ENCODE measurements at places on chromosomes 12 and 14.
A peak's percentile ranks its signal among the peaks of the same experiment; 100 is the strongest.

GRCh38 chr12:53523131-53523530 lies 15.8 kb upstream of the NPFF start:
- DNase-seq = no peak

- no peak for DNase-seq
Measured at GRCh38 chr12:102390068-102390467, 90.3 kb downstream of the IGF1 start.

DNA sequence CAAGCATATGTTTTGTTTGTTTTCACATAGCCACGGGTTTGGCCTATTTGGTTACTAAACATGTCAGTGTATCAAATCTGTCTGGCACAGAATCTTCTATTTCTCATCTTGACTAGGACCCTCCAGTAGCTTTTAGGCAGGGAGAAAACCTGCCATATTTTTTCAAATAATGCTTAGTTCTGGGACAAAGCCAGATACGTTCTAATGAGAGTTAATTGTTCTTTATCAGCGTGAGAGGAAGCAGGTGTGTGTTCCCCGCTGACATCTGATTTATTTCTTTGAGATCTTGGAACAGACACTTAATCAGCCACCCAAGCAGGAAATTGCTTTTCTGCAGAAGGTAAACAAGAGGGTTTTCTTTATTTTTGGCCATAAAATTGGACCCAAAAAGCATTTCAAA lies 54.8 kb downstream of the GOLGA5 start:
- no peak for DNase-seq

DNA sequence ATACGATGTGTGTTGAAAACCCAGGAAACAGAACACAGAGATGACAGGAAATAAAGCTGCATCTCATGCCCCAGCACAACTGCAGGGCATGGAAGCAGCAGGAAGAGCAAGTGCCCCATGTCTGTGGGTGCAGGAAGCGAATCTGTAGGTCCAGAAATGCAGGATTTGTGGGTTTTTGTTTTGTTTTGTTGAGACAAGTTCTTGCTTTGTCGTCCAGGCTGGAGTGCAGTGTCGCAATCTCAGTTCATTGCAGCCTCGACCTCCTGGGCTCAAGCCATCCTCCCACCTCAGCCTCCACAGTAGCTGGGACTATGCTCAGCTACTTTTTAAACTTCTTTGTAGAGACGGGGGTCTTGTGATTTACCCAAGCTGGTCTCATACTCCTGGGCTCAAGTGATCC lies 6.2 kb upstream of the RPS6KL1 start:
- no peak for DNase-seq

DNA sequence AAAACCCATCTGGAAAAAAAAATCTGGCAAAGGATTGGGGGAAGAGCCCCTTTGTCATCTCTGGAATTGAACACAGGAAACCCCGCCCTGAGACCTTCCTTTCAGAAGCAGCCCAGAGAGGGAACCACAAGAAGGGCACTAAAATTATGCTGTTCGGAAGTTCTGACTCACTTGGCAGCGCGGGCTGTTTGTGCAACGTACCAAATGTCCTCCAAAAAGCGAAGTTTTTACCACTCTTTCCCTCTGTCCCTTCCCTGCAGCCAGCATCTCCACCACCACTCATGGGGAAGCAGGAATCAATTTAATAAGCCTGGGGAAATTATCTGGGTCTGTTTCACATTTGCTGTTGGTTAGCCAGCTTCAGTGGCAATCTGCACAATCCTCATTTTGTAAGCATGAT lies 3.2 kb upstream of the SYNE3 start:
- peak; percentile 79 for DNase-seq

DNA sequence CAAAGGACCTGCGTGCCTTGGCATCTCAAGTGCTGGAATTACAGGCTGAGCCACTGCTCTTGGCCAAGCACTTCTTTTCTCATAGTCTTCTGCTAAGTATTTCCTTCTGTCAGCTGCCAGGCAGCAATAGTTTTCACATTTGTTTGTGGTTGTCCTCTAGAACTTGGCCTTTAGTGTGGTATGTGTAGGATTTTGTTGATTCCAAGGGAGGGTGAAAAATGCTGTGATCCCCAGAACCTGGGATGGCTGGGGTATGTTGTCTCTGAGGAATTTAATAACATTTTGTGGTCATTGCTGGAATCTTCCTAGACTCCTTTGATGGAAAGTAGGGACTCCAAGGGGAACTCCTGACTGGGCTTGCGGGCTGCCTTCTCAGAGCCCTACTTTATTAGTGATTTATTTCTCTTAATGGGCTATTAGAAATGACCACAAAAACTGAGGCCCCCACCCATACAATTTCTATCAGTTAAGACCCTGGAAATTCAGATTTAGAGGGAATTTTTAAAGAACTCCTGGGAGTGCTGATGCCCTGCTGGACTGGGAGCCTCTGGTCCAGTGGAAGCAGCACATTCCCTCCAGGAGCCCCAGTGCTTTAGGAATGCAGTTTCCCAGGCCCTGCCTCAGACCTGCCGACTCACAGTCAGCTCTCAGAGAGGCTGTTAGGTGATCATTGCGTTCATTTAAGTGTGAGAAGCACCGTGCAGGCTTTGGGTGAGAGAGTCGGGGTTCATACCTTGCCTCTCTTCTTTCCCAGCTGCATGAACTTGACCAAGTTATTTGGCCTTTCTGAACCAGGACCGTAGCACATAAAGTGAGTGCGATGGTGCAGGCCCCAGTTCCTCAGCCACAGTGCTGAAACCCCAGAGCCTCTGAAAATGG lies 22.7 kb downstream of the TRAF3 start:
- DNase-seq = peak; percentile 88

DNA sequence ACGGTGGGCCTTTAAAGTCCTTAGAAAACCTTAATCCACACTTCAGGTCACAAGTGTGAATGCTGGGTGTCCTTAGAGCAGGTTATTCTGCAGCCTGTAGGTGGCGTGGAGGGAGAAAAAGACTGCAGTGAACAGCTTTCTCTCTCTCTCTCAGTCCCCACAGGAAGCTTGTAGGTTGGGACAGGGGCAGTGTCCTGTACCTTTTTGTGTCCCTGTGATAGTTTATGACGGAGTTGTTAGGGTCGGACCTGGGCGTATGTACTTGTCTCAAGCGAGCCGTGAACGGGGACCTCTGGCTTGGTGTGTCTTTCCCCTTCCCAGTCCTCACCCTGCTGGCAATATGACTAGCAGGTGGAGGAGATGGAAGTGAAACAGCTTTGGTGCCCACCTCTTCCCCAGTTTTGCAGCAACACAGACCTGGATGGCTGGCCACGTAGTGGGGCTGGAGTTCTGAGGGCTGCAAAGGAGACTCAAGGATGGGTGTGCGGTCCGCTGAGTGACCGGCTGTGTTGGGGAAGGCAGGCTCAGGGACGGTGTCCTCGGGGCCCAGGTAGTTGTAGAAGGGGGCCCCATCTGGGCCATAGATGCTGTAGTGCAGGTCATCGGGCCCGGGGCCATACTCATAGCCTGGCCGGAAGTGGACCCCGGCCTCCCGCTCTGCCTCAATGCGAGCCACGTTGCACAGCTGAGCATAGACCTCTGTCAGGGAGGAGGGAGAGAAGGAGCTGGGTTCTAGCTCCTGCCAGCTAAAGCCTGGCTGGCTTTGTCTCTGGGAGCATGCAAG lies 8.9 kb downstream of the ISCA2 start:
- DNase-seq = peak; percentile 73

GRCh38 chr14:59707778-59708561 lies 131.4 kb upstream of the CCDC175 start:
- DNase-seq = peak; percentile 46

DNA sequence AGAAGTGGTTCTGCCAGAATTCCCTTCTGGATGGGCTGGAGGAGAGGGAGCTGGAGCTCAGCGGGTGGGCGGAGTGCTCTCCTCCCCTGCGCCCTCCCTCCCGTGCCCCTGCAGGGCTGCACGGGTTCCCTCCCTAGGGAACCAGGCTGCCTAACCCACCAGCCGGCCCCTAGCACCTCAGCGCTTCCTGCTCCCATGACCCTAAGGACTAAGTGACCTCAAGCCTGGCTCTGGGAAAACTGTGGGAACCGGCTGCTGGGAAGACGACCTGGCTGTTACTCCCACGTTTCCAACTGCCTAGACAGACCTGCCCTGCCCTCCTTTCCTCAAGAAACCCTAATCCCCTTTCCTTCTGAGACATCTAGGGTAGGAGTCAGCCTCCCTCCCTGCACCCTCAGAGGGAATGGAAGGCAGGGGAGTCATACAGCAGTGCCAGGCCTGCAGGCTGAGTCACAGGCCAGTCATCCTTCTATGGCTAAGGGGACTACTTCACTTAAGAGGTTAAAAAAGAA lies 31.5 kb downstream of the SLC6A12 start:
- peak; percentile 50 for DNase-seq

- DNase-seq = no peak
Measured at GRCh38 chr12:75390156-75390898, 562 bp upstream of the GLIPR1L2 start.

DNA sequence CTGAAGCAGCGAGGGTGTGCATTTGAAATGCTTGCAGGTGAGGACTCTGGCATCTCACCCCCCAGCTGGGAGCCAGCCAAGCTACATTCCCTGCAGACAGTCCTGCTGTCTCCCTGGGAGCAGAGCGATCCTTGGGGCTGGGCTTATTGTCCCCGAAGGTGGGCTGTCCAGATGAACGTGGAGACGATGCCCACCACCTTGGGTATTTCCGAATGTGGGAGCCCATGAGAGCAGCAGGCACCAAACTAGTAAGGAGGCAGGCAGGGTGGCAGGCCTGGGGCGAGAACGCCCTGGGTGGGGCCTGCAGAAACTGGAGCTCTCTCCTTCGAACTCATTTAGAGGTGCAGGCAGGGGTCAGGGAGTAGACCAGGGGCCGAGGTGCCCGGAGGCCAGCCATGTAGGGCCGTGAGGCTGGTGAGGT lies 18.5 kb downstream of the ZBTB42 start:
- no peak for DNase-seq

- DNase-seq = no peak
Measured at GRCh38 chr14:69561893-69562292, 12.8 kb downstream of the CCDC177 start.

GRCh38 chr12:93288626-93289025 lies 89.1 kb upstream of the NUDT4 start:
- no peak for DNase-seq

DNA sequence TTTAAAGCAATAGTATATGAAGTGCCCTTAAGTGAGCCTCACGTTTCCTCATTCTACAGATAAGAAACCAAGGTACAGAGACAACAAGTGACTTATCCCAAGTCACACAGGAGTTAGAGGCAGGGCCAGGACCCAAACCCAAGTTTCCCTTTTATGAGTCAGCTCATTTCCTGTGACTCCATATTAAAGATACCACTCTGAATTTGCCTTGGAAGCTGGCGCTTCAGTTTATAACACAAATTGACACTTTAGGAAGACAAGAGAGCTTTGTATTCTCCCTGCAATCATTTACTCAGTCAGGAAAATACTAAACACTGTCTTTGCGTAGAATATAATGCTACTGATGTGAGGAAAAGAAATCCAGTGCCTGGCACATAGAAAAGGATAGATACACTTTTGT lies 43.2 kb downstream of the MYBPC1 start:
- no peak for DNase-seq

GRCh38 chr14:82113710-82114109 lies 580.1 kb upstream of the SEL1L start:
- DNase-seq = no peak

DNA sequence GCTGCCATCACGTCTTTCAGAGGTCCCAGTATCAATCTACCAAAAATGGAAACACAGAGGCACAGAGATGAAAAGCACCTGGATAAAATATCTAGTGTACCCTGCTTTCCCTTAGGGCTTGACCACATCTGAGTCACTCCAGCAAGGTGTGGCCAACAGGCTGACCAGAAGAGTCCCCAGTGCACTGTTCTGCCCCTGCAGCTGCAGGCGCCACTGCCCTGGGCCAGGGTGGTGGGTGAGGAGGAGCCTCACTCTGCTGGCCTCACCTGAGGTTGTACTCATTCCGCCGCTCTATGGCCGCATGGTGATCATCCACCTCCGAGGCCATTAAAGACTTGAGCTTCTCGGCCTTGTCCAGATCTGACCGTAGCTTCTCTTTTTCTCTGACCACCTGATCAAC lies 60.4 kb downstream of the NIN start:
- DNase-seq = no peak

DNA sequence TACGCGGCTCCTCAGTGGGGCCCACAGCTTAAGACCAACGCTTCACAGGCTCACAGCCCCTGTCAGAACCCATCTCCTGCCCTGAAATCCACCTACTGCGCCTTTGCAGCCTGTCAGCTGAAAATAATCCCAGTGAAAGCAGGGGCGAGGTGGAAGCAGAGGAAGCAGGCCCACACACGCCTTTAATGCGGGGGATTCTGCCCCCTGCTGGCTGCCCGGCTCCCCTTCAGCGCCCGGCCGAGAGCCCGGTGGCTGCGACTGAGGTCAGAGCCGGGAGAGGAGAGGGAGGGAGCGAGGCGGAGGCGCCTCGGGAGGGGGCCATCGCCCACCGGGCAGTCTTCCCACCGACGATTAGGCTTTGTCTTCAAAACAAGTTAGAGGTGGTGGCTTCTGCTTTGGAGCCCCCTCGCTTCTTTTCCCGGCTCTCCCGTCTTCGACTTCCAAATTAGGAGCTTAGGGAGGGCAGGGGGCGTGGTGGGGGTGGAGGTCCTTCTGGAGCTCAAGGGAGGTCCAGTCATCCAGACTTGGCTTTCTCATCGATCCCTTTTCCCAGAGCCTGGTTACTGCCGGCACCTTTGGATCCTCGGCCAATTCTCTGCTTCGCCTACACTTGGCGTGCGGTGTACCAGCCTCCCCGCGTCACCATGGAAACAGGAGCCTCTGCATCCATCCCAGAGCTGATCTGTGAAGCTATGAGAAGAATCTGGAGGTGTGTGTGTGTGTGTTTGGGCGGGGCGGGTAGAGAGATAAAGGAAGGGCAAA lies 25.2 kb upstream of the RND1 start:
- DNase-seq = peak; percentile 78

GRCh38 chr12:52347016-52347415 lies 20.3 kb downstream of the KRT85 start:
- DNase-seq = no peak
